Stimulated activated CD8-positive, alpha-beta memory T cell treated with anti-CD3 and anti-CD28 coated beads, Interleukin-4, amount 100 ng/mL, for 24 hours (primary cell): ENCODE measurements at places on chromosomes 12 and 14.

DNA sequence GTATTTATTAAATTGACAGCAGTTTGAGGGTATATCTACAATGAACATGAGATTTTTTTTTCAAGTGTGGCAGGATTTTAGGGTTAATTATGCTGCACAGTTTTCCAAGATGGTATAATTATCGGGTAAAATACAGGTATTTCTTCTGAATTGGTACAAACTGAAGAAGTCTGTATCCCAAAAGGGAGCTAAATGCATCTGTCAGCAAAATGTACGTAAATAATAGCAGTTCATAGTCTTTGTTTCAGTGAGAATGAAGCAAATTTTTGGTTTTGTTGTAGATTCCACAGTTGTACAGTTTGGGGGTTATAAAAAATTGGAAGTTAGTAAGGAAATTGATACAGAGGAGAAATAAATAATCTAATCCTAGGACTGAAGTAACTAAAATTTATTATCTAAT, 63.3 kb downstream of the RAD52 start:
- DNase-seq, result no peak

DNA sequence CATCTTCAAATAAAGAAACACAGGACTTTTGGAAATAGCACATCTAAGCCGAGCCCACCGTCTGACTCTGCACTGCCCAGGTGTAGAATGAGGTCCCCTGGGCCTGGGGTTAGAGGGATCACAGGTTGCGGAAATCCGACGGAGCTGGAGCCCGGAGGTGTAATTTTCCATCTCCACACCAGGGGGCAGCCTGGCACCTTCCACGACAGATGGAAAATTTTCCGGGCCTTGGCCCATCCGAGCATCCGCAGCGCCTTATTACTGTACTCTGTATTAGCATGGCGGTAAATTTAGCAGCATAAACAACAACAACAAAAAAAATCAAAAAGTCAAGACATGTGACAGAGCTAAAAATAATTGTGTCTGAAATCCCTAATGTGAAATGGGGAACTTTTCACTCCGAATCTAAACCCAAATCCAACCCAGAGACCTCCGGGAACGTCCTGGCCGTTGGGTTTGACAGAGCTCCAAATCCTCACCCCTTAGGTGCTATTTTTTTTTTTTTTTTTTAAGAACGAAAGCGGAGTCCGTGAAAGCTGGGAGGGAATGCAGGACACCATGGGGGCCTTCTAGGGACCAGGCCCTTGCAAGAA, 93.9 kb downstream of the KSR2 start:
- peak; percentile 45 for DNase-seq

DNA sequence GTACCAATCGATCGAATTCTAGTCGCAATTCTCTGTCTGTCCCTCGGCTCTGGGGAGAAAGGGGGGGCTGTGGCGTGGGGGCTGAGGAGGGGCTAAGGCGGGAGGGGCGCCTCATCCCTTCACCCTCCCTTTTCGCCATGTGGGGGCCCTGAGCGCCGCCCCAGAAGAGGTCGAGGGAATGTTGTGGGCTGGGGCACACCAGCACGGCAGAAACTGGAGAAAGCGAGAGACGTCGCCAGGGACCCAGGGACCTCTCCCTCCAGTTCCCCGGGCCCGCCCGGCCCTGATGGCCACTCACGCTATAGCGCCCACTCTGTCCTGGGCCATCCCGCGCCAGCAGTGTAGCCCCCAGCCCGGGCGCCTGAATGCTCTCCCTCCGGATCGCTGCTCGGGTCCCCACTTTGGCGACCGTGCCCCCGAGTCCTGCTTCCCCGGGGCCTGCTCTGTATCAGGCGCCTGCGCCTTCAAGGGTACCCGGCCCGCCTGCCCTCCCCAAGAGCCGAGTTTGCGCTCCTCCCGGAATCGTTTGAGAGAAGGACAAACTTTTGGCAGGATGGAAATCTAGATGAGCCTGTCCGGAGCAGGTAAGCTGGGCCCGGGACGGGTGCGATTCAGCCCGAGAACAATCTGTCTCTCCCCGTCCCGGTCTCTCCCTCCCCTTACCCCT, 62.6 kb downstream of the SMUG1 start:
- DNase-seq, result no peak

GRCh38 chr14:88392609-88393008, 7.2 kb downstream of the SPATA7 start:
- DNase-seq, result no peak

DNA sequence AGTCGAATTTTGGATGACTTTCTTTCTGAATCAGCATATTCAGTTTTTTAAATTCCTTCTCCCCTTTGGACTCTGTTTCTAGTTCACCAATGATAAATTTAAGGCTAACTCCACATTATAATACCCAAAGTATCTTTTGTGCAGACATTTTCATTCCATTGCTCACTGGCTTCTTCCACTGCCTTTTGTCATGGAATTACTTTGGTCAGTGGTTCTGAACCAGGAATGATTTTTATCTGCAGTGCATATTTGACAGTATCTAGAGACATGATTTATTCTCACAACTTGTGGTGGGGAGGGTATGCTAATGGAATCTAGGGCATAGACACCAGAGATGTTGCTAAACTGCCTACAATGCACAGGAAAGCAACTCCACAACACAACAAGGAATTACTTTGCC, 234.4 kb upstream of the PRKD1 start:
- no peak for DNase-seq

DNA sequence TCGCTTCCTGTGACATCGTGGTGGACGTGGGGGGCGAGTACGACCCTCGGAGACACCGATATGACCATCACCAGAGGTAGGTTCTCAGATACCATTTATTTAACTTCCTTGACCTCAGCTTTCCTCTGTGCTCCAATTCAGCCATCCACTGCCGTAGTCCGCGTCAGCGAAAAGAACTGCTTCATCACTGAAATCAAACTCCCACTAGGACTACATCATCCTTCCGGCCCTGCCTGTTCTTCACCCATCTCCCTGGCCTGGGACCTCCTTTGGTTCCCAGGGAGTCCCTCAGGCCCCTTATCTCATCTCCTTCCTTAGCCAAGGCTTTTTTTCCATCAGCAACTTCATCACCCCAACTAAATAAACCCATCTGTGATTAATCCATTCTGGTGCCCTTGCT, 692 bp downstream of the MYG1 start:
- DNase-seq, result no peak

- DNase-seq, result no peak
Observed at GRCh38 chr12:101010896-101011295, 199.1 kb downstream of the SLC5A8 start.

DNA sequence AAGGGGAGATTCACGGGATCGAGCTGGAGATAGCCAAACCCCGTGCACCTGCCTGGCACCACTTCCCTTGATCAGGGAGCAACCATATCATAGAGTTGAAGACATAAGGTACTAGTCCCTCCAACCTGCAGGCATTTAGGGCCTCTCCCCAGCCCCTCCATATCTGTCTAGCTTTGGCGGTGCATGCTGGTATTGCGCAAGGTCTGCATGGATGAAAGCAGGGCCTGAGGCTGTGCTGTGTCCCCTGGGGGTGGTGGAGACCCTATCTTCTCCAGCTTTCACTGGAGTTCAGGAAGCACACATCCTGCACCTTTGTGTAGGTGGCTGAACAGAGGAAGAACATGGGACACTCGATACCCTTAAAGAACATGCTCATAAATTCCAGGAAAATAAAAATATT, 46.9 kb downstream of the KCTD10 start:
- no peak for DNase-seq

DNA sequence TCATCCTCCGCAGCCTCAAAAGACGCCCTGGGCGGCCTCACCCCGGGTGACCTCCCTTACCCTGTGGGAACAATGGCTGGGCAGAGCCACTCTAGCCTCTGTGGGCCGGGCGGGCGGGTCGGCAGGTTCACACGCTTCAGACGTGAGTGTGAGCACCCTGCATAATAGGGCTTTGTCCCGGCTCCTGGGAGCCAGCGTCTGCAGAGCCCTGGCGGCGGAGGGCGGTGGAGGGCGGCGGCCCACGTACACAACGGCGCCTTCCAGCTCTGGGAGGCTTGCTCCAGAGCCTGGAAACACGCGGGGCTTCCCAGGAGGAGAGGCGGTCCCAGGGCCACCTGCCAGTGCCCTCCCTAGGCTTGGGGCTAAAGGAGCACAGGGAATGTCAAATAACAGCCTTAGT, 205.6 kb downstream of the BCL11B start:
- no peak for DNase-seq

DNA sequence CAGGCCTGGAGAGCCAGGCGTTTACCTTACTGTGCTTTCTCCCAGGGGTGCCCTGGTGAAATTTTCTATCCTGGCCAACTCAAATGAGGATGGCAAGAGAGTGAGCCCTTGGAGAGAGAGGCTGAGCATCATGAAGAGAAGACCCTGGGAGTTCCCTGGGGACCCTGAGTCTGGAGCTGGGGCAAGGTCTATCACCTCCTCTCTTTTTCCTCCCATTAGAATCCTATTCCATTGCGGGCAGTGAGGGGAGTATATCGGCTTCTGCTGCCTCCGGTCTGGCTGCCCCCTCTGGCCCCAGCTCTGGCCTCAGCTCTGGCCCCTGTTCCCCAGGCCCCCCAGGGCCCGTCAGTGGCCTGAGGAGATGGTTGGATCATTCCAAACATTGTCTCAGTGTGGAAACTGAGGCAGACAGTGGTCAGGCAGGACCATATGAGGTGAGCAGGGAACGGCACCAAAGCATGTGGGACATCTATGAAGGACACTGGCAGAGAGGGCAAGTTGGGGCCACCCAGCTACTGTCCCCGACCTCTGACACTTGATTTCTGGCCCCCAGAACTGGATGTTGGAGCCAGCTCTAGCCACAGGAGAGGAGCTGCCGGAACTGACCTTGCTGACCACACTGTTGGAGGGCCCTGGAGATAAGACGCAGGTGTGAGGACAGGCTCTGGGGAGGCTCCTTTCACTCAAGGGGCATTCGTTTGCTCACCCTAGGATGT, 1.6 kb downstream of the ARHGEF25 start:
- no peak for DNase-seq

DNA sequence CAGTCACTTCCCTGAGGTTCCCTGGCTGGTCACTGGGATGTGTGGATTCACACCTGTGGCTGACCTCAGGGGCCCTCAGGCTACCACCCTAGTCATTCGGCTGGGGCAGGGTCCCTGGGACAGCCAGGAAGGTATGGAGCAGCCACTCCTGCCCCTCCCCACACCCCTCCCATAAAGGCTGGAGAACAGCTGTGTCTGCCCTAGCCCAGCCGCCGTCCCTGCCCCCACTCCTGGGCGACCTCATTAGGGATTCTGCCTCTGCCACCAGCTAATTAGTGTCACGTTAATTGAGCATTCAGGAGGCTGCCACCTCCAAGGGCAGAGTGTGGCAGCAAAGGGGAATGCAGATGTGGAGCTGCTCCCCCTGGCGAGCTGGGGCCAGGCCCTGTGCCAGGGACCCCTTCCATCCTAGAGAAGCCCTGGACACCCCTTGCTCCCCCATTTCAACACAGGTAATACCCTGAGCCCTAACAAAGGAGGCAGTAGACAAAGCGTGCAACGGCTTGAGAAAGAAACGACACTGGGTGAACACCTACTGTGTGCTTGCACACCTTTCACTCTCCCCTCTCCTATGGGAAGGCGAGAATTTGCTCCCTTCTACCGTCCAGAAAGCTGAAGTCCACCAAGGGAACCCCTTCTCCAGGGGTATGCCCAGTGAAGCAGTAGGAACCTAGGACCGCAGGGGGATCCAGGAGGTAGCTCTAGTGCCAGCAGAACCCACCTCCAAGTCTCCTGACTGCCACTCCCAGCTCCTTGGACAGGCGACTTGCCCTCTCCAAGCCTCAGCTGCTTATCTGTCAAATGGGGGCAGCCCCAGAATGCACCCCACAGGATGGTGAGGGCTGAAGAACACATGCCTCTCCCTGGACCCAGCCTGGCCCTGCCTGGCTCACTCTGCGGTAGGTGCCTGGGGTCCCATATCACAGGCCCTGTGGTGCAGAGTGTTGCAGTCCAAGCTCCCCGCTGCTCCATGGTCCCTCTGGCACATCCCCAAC, 45.1 kb downstream of the FAM222A start:
- DNase-seq, result no peak

DNA sequence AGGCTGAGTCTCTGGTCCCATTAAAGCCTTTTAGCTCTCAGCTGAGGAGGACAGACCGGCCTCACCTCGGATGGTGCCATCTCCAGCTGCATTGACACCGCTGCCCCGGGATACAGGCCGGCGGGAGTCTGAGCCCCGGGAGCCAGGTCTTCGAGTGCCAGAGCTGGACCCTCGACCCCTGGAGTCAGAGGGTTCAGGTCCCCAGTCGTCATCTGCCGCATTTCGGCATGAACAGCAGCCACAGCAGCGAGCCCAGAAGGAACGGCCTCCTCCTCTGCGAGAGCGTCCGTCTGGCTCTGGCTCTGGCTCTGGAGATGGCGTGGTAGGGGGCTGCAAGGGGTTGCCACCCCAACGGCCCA, 1.0 kb downstream of the TGM1 start:
- no peak for DNase-seq

DNA sequence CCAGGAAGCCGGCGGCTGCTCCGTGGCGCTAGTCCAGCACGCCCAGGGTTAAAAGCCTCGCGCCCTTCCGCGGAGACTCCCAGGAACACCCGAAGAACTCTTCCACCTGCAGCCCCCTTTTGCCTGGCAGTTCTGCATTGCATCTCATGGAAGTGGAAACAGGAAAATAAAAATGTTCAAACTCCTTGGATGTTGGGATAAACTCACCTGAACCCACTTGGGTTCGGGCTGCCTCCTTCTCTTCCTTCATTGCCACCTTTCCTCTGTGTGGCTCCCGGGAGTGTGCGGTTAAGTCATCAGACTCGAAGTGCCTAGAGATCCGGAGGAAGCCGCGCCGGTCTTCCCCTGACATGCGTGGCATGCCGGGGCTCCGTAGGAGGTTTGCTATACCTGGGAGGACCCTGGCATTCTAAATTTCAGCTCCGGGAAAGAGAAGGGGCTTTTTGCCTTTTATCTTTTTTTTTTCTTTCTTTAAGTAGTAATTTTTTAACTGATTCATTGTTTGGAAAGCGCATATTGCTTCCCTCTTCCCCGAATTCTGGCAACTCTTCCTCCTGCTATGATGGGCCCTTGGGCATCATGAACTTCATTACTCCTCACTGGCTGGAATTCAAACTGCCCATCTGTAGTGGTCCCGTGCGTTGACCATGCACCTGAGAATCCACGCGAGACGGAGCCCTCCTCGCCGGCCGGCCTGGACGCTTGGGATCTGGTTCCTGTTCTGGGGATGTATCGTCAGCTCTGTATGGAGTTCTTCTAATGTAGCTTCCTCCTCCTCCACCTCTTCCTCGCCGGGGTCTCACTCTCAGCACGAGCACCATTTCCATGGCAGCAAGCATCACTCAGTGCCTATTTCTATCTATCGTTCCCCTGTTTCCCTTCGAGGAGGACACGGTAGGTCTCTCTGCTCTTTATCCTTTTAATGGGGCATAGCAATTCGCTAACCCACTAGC, 931.4 kb downstream of the DIO2 start:
- DNase-seq, result no peak
